ENCODE measurements at places on chromosomes 7 and 10.

DNA sequence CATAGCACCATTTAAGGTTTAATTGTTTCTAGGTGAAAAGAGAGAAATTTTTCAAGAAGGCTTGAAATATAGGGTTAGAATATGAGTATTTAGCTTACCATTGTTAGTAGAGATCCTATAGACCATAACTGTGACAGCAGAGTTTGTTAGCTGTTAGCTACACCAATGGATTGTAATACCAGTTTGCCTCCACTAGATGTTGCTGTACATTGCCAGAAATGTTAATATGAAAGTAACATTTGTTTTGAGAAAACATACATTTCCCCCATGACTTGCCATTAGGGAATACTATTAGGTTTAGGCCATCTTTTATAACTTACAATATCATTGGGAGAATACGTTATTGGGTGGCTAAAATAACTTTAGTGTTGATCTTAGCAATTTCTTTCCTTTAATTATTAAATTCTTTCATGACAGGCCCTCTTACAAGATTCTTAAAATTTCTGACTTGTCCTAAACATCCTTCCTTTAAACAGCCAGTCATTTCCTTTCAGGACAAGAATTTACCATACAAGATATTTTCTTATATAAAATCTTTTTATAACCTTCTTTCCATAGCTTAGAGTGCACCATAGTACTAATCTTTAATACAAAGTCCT is 39.5 kb downstream of the ZNF117 start:
- peak; percentile 78 for DNase-seq

- DNase-seq: peak; percentile 45
These were observed 520 bp downstream of the ELAPOR2 start for GRCh38 chr7:87058744-87059524.

GRCh38 chr7:92832534-92833023 is 3.8 kb downstream of the CDK6 start:
- DNase-seq: no peak

DNA sequence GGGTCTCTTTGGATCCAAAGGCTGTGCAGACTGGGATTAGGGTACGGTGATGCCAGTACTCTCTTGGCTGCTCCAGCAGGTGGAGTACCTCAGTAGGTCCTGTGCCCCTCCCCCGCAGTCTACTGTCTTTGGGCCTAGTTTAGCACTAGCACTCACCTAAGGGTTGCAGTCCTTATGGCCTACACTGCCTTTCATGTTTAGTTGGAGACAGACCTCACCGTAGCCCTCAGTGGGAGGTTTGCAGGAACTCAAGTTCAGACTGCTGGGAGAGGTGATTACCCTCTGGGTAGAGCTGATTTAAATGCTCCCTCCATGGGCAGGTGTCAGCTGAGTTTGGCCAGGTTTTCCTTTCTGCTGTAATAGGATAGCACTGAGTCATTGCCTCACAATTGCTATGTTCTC is 210.8 kb upstream of the TMEM196 start:
- DNase-seq: no peak

- no peak for DNase-seq
These were observed 7.4 kb downstream of the SH3PXD2A start for GRCh38 chr10:103847909-103848468.

DNA sequence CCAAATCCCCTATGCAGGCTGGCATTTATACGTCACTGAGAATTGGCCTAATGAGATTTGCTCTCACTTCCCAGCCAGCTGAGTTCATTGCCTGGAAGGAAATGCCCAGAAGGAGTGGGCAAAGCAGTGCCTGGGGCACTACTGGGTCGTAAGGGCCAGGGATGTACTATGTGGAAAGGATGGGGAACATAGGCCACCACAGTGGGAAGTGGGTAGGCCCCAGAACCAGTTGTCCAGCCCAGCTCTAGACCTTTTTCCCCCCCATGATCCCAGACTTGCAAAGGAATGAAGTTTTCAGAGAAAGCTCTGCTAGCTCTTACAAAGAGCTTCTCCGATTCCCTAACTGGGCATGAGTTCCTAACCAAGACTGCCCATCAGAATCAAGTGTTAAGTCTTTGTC is 13.9 kb downstream of the TRPV5 start:
- DNase-seq: no peak

DNA sequence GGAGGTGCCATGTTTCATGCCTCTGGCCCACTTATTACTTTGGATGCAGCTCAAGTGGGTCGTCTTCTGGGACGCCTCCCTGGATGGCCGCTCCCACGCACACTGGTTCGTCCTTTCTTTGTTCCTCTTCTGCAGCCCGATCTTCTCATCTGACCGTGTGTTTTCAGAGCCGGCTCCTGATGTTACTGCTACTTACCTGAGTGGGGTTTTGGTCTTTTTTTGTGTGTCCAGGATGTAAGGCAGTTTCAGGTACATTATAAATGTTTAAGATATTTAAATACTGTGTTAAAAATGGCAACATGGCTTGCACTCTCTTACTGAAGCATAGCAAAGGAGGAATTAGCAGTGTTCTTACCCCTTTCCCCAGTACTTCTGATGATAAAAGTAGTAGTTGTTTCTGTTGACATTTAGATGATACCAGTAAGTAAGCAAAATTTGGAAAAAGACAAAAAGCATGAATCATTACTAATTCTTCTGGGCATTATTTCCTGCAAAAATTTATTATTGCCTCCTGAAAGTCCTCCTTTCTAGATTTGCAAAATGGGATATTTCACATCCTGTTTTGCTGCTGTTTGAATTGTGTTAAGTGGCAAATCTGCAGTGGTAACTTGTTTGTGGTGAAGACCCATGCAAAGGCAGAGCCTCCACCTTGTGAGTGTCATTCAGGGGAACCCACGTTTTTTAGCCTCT is 59.4 kb downstream of the SHH start:
- DNase-seq: no peak

- DNase-seq: no peak
These were observed 15.6 kb upstream of the CXCL12 start for GRCh38 chr10:44400541-44400940.

DNA sequence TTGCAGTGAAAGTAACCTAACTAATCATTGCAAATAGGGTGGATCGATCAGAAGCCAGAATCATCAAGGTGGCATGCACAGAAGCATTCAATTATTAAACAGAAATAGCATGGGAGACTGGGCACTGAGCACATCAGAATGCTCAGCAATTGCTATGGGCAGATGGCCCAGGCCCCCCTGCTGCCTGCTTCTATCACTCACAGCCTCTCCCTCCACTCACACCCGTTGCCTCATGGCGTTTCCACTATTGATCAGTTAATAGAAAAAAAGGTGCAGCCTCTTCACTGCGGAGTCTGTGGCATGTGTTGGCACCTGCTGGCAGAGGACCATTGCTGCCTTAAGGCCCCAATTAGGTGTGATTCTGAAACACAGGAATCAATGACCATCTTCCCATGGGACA is 11.2 kb upstream of the HTR5A start:
- DNase-seq: no peak

GRCh38 chr7:82056282-82056681 is 286.4 kb upstream of the HGF start:
- DNase-seq: no peak

DNA sequence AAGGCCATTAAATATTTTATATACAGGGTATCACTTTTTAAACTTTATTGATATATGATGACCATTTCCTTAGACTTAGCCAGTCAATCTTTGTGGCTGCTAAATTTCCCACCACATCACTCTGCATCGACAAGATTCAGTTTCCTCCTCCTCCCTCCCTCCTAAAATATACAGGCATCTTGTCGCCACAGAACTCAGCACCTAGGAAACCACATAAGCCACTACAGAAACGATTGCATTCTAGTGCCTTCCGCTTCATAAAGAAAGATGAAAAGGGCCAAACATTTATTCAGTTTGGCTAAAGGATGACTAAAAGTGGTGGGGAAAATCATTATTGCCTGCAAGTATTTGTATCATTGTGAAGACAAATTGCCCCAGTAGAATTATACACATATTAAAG is 30.7 kb downstream of the ERCC6 start:
- DNase-seq: no peak

DNA sequence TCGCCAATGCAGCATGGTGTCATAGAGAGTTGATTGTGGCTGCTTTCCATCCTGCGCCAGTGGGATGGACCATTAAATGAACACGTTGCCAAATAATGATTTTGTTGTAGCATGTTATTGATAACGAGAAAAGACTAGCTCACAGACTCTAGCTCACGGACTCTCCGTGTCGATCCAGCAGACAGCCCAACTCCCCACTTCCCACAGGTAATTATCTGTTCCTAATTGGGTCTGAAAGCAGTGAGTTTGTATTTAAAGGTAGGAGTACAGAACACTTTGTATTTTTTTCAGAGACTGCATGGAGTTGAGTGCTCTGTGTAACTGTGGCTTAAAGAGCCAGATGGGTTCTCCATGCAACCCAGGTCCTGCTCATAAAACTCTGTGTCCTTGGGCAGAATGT is 1250.5 kb downstream of the TYW1 start:
- DNase-seq: no peak

GRCh38 chr7:129008645-129009414 is 46.1 kb downstream of the TNPO3 start:
- no peak for DNase-seq

- no peak for DNase-seq
These were observed 19.9 kb downstream of the KLF6 start for GRCh38 chr10:3765146-3765545.

DNA sequence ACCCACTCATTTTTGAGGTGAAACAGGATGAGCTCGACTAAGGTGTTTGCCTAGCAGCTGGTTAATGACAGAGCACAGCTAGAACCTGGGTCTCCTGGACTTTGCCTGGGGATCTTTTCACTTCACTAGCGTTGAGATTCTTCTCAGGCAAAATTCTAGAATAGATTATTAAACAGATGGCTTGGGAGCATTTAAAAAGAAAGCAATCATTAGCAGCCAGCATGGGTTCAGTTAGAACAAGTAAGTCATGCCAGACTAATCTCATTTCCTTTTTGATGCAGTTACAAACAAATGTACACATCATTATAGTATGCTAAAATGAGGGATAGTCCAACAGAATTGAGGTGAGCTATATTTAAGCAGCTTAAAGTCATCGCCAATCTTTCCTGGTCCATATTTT is 291.3 kb upstream of the MYO3A start:
- no peak for DNase-seq

DNA sequence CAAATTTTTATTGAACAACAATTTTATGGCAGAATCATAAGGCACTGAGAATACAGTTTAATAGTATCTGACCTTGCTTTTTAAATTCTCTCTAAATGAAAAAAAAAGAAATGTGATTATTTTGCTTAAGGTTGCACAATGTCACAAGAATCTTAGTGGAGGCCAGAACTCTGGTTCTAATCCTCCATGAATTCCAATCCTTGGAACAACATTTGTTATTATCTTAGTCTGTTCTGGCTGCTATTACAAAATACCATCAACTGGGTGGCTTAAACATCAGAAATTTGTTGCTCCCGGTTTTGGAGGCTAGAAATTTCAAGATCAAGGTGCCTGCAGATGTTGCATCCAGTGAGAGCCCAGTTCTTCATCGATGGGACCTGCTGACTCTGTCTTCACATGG is 158.2 kb upstream of the POM121L12 start:
- no peak for DNase-seq

DNA sequence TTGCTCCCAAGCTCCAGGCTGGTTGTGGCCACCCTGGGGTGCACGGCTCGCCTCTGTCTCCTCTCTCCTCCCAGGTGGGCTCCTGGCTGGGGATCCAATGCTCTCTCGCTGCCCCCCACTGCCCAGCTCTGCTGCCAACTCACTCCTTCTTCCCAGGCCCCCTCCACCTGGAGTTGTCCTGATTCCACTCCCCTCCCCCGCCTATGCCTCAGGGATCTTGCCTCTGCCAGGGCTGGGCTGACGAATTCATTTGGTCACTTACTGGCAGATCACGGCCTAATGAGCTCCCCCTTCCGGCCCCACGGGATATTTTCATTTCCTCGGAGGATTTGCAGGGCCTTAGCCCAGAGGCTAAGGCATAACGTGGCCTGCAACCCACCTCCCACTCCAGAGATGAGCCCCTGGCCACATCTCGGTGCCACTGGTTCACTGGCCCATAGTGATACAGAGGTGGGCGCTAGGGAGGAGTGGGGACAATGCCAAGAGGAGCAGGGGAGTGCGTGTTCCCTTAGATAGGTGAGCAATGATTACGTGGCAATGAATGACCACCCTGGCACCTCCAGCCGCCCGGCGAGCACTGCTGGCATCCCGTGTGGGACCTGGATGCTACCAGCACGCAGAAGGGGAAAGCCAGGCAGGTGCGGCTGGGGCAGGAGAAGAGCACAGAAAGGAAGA is 344.6 kb upstream of the SHH start:
- DNase-seq: peak; percentile 19

GRCh38 chr10:28533571-28534304 is 820 bp downstream of the WAC start:
- DNase-seq: peak; percentile 42

DNA sequence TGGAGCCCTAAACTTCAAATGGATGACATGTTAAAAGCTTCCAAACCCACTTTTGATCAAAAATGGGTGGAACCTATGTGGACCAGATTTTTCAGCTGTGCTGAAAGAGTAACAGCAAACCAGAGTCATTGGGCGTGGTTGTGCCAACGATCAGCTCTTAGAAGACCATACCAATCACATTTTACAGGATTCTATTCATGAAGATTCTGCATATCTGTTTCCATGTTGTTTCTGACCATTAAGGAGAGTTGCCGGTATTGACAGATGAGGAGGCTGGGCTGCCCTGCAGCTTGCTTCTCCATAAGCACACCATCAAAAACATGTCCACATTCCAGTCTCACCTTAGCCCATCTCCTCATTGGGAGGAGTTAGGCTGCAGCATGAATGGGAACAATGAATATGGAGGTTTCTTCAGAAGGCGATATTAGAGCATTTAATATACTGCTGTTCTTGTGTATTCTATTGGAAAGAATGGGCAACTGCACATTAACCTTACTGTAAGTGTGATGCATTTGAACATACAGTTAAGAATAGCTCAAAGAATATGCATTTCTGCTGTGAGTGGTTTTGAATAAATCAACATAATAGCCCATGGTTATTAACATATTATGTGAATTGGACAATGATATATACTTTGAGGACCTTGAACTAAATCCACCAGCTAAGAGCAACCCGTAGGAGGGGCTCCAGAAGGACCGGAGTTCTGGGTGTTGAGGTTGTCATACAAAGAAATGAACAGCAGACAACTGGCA is 116.7 kb downstream of the TCF7L2 start:
- no peak for DNase-seq

GRCh38 chr7:26723129-26723528 is 141.3 kb downstream of the SKAP2 start:
- DNase-seq: no peak

DNA sequence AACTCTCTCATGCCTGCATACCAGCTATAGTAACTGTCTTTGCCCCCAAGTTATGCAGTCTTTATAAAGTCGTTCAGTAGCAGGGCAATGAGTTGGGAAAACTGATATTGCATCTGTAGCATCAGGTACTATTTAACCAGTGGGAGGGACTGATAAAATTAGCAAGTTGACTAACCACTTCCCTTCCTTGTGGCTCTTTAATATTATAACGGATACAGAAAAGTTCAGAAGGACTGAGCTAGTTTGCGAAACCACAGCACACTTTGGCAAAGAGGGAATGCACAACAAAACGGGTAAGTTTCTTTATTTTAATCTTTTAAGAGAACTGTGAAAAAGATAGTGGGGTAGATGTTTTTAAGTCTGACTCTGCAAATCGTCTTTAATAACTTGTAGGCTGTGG is 205.3 kb upstream of the HDAC9 start:
- DNase-seq: no peak

Data from pons (tissue), 1 donor.